ENCODE measurements at places on chromosomes 13 and 19. TPM values are rescaled to one million over a fixed set of nuclear protein-coding genes. Genes with fewer than 3 reads are reported as not detected.

CYP4F8 gene
- not detected for total RNA-seq

VRK3 gene
- total RNA-seq = 66.1 TPM

- DNase-seq = no peak
Observed at GRCh38 chr13:49417161-49417560, 26.7 kb downstream of the CAB39L start.

GRCh38 chr13:113764793-113765563 lies 6.0 kb downstream of the TMEM255B start:
- no peak for DNase-seq

GRCh38 chr13:93881411-93881810 lies 598.1 kb downstream of the DCT start:
- no peak for DNase-seq

- DNase-seq = peak; percentile 45
Observed at GRCh38 chr19:39145180-39145953, 19.8 kb downstream of the PAK4 start.

SYNGR4 gene
- not detected for total RNA-seq

GRCh38 chr13:60170414-60170813 lies 6.7 kb upstream of the DIAPH3 start:
- no peak for DNase-seq

DNA sequence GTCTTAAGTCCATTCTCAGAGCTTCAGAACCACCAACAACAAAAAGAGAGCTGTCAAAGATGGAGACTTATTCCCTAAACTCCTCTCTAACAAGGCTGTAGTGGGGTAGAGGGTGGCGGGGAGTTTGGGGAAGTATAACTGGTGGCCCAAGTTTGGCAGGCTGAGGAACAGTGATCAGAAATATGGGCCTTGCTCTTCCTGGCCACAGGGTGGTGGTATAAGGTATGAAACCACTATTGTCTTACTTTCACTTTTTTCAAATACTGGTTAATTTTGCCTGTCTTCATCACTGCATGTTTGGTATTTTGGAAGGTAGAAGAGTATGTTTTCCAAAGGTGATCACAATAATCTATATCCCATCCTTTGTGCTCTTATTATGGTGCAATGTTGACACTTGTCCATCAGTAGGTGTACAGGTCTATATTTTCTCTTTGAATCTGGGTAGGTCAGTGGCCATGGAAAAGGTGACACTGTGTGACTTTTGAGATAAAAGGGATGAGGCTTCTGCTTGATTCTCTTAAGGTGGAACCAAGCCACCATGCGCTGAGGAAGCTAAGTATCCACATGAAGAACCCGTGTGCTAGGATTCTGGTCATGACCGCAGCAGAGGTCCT lies 23.2 kb upstream of the GPC5 start:
- DNase-seq = no peak

DNA sequence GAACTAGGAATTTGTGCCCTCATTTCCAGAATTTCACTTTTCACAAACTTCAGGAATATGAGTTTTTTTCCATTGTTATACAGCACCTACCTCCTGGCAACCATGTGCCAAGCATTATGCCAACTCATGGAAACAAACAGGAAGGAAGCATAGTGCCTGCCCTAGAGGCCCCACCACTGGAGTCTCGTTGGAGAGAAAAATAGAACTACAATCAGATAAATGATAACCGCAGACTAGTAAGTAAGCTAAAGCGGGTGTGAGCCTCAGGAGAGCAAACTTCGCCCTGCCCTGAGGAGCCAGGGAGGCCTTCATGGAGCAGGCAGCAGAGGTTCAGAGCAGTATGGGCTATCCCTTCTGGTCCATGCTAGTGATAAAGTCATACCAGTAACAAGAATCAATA lies 75.9 kb downstream of the FRY start:
- DNase-seq = no peak

CEACAM1 gene
- 38.6 TPM for total RNA-seq

GRCh38 chr13:98974053-98974452 lies 3.8 kb downstream of the DOCK9 start:
- no peak for DNase-seq

ZNF222 gene
- 6.3 TPM for total RNA-seq

DNA sequence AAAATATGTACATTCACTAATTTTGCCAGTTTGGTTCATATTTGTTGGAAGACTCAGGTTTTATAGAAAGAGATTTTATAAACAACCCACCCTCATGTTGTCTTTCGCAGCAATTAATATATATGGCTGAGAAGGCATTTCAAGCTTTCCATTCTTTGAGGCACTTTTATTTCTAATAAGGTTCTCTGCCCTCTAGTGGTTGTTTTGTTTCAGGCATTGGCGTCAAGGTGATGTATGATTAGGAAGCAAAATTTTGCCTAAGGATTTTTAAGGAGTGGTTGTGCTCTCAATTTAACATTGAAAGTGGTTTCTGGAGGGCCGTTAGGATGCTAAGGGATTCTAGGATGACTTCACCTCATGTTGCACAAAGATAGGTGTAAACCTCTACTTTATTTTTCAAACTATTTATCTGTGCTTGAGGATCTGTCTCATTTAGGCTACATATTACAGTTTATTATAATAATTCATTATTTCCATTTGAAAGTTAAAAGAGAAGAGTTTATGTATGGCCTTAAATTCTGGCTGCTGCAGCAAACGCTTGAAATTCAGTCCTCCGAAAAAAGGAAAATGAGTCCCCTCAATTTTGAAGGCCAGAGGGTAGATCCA lies 35.9 kb downstream of the OXGR1 start:
- no peak for DNase-seq

GRCh38 chr19:1901940-1902404 lies 3.2 kb upstream of the ADAT3 start:
- DNase-seq = peak; percentile 43

GRCh38 chr19:2416321-2417097 lies 10.9 kb downstream of the TIMM13 start:
- no peak for DNase-seq

- DNase-seq = peak; percentile 3
Observed at GRCh38 chr19:30064348-30064699, 122.3 kb downstream of the URI1 start.

DNA sequence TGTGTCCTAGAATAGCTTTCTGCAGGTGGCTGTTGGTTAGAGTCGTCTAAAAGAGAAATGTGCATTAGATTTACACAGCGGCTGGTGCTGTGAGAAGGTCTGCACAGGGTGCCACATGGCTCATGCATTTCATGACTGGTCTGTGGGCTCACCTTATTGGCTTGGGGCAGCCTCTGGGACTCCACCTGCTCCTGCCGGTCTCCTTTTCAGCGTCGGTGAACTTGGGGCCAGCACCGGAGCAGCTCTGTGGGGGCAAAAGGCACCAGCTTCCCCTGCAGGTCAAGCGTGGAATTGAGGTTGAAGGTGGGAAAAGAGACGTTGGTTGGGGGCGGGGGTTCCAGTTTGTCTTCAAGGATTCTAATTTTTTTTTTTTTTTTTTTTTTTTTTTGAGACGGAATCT lies 3.1 kb upstream of the PNMA8C start:
- no peak for DNase-seq

DNA sequence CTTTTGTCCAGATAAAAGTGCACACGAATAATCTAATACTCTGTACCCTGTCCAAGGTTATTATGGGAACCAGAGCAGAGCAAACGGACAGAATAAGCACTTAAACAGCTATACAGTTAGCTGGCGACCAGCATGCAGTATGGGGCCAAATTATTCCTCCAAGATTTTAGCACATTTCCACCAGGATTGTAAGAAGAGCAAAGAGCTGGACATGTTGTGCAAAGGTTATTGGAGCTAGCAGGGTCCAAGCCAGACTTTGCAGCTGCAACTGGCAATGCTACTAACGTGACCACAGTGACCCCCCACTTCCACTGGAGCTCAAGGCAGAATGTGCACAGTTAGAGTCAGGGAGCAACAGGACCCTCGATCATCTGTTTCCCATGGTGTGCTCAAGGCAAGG lies 89.9 kb downstream of the COL4A1 start:
- DNase-seq = no peak

CD79A gene
- not detected for total RNA-seq

DNA sequence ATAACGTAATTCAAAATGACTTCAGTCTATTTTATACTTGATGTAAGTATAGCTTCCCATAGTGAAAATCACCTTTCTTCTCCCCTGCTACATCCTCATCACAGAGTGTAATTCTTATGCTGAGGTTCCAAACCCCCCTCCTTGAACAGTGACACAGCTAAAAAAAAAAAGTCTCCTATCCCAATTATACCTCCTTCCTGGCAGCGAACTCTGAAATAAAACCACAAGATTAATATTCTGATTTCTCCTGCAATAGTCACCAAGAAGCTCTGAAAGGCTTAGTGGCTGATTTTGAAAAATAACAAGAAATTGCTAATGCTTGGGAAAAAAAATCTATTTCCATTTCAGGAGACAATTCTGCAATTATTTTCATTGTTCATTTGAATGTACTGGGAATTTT lies 36.3 kb downstream of the EFNB2 start:
- DNase-seq = no peak

- no peak for DNase-seq
Observed at GRCh38 chr19:46471811-46472543, 614 bp upstream of the PNMA8A start.

TNNT1 gene
- 1.6 TPM for total RNA-seq

DNA sequence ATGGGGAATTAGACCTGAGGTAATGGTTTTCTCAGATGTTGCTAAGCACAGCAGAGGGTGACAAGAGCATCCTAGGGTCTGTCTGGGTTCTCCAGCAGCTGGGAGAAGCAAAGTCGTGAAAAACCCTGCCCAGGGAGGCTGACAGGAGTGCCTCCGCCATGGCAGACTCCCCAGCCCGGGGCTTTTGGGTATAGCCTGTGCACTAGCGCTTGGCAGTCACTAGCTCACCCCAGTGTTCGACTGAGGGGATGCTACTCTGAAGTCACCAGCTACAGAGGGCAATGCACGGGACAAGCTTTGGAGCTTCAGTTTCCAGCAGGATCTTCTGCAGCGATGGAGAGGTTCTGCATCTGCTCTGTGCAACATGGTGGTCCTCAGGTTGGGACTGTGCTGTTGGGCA lies 87.5 kb downstream of the ING1 start:
- no peak for DNase-seq

- peak; percentile 62 for DNase-seq
Observed at GRCh38 chr19:48997972-48998371, 4.3 kb downstream of the RUVBL2 start.

DNA sequence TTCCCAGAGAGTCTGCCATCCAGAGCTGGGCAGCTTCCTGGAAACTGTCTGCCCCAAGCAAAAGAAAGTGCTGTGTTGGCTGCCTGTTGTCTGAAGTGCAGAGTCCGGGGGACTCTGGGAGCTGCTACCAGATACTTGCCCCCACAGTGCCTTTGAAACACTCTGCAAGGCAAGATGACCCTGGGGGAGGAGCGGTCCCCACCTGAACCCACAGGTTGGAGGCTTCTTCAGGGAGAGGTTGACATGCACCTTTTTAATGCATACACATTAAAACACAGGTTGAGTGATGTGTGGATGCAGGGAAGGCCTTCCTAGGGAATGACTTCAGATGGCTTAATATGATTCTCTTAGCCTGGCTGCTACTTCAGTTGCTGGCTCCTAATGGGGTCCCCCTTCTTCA lies 479.5 kb downstream of the ZNF536 start:
- DNase-seq = no peak

- DNase-seq = peak; percentile 74
Observed at GRCh38 chr19:44925114-44925891, 10.9 kb downstream of the APOC1 start.

CTXN1 gene
- total RNA-seq = 29.7 TPM

DNA sequence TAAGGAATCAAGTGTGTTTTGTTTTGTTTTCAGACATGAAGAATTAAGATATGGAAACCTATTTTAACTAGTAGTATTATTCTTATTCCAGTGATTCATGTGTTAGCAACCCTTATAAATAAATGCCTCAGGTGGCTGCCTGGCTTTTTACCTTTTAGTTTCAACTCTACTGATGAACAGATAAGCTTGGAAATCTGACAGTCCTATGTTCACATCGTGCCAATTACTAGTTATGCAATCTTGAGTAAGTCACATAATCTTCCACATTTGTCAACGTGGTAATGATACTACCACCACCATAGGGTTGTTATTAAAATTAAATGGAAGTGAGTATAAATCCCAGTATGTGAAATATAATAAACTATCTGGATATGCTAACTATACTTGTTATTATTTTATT lies 64.3 kb downstream of the TBC1D4 start:
- DNase-seq = no peak

DNA sequence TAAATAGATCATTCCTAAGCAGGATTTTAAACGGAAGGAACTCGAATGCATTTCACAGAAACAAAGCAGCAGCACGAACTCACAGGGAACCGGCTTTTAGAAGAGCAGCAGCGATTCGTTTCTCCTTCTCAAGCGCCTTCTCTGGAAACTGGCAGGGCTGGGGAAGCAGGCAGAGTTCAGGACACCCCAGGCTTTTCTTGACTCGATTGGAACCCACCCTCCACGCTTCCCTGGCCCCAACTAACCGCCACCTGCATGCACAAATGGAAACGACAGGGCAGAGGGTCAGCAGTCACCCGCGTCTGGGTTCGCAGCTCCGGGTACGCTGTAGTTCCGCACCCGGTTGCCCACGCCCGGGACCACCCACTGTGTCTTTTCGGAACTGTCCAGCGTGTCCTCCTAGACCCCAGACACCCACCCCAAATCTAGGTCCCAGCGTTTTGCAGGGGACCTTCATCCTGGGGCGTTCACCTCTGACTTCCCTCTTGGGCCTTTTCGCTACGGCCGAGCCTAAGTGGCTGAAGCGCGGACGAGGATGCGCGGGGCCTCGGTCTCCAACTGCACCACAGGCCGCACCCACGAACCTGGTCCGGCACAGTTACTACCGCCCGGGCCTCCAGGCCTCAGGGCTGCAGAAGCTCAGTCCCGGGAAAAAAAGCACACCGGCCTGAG lies 500 bp downstream of the ZFP30 start:
- DNase-seq = peak; percentile 18

GRCh38 chr13:107548338-107548737 lies 667.0 kb downstream of the LIG4 start:
- no peak for DNase-seq

DNA sequence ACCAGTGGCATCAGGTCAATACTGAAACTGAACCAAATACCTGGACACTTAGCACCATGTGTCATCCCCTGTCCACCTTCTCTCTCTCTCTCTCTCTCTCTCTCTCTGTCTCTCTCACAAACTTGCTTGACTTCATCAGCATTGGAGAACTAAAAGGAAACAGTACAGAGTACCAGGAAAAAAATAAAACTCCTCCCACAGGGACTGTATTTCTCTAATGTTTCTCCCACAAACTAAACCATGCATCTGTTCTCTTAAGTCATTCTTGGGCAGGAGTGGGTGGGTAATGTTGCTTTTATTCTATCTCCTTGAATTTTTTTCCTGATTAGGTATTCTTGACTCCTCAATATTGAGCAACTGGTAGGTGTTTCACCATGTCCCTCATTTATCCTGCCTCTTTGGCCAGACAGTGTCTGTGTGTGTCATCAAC lies 112.9 kb upstream of the CACNA1A start:
- no peak for DNase-seq

- peak; percentile 82 for DNase-seq
Observed at GRCh38 chr19:45403781-45404556, 900 bp downstream of the PPP1R13L start.

WDR87 gene
- not detected for total RNA-seq

Measured in transverse colon (tissue), 4 donors.